ENCODE measurements at places on chromosomes 13 and 19.

GRCh38 chr13:33263484-33263883 is 22.1 kb downstream of the STARD13 start:
- DNase-seq: no peak

DNA sequence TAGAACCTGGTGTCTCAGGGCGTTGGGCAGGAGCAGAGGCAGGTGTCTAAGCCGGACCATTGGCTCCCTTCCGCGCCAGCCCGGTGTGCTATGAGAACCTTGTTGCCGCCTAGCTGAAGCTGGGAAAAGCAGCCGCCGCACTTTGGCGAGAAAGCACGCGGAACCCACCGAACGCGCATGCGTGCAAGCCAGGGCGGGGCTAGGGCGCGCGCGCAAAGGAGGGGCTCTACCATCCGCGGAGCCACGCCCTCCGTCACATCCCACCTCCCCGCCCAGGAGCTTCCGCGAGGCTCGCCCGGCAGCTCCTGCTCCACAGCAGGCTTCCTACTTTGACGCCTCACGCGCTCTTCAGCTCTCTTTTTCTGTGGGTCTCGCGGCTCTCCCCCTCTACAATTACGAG is 51.3 kb downstream of the WDR87 start:
- DNase-seq: peak; percentile 30

GRCh38 chr19:2138061-2138728 is 13.2 kb downstream of the AP3D1 start:
- no peak for DNase-seq

- DNase-seq: no peak
These were observed 14.4 kb downstream of the CCDC124 start for GRCh38 chr19:17946965-17947784.

DNA sequence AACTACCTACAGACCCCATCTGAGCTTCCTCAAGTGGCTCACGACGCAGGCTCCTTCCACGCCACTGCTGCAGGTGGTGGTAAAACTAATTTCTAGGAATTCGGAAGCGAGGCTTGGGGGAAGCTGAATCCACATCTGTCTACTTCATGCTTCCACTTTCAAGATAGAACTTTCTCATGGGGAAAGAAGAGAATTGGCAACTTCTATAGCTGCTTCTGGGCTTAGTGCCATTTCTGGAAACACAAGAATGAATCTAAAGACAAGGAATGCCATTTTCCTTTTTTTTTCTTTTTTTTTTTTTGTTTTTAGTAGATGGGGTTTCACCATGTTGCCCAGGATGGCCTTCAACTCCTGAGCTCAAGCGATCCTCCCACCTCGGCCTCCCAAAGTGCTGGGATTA is 2.8 kb upstream of the NLRP12 start:
- no peak for DNase-seq

DNA sequence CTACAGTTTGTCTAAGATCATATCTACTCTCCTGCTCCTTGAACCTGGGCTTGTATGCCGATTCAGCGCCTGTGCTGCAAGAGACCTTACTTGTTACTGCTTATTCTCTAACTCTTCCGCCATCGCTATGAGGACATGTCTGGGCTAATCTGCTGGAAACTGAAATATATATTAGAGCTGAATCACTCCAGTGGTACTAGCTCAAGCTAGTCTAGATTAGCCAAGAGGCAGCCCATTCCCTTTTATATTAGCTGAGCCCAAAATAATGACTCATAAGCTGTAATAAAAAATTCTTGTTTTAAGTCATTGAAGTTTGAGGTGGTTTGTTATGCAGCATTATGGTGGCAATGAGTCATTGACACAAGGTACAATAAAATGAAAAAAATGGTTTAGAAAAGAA is 52.8 kb downstream of the SLC6A16 start:
- DNase-seq: no peak

All from stimulated activated CD4-positive, alpha-beta T cell treated with anti-CD3 and anti-CD28 coated beads, Interleukin-1b, Interleukin-23, amount 100 ng/mL, for 4 hours (primary cell).